AG08395 (cell line): ENCODE measurements at places on chromosomes 6 and 20.

GRCh38 chr20:49380337-49380780 is 102.1 kb downstream of the KCNB1 start:
- no peak for DNase-seq

- no peak for DNase-seq
Observed at GRCh38 chr6:40393641-40394040, 193.5 kb downstream of the LRFN2 start.

- peak; percentile 78 for DNase-seq
Observed at GRCh38 chr20:330233-331149, 5.1 kb downstream of the SOX12 start.

DNA sequence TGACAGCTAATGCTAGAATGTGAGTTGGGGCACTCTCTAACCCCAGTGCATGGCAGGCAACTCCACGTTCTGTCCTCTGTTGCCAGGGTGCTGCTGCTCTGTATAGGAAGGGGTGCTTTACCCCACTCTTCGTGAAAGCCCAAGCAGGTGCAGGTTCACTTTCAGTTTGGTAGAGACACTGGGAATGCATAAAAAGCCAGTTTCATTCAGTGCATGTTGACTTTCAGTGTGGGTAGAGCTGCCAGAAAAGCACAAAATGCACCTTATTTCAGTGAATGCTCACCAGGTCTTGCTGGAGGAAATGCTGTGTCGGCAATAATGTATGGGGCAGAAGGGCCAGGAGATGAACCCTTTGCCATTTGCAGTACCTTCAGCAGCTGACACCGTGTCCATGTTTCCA is 62.1 kb upstream of the ADGRB3 start:
- no peak for DNase-seq

DNA sequence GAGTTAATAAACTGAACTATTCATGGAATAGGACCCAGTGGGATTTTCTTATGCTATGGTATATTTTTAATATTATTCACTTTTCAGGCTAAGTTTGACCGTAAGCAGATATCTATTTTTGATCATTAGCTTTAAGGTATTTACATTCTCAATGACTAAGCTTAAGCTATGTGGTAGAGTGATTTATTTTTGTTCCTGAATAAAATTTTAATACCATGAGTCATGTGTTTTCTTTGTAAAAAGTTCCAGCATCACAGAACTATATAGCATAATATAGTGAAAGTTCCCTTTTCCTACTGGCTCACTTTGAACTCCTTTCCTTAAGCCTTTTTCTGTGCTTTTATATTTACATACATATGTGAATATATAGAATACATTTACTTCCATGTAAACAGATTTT is 75.8 kb downstream of the BCKDHB start:
- peak; percentile 13 for DNase-seq

DNA sequence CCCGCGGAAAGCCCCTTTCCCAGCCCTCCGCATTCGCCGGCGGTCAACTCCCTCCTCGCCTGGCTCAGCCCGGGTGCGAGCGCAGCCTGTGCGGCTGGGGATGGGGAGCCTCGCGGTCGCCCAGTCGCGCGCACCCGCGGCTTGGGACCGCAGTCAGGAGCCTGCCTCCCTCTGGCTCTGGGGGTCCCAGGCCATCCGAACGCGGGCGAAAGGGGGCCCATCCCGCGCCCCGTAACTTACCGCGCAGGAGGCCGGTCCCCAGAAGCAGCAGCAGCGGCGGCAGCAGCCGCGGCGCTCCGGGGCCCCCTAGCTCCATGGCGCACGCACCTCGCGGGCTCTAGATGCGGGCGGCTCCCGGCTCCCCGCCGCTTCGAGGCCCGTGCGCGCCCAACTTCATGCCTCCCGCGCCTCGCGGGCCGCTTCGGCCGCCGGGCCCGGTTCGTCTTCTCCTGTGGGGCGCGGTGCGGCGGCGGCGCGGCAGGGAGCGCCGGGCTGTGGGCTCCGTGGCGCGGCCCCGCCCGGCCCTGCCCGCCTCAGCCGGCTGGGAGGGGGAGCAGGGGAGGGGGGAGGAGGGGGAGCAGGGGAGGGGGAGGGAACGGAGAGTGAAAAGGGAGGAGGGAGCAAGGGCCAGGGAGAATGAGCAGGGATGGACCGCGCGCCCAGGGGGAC is at the start of gene CHRNA4:
Gene CHRNA4 (minus strand): TSS at position 500 of the 669 bp plus-strand sequence. CDS start 184 bp downstream, at position 316.
- no peak for DNase-seq

DNA sequence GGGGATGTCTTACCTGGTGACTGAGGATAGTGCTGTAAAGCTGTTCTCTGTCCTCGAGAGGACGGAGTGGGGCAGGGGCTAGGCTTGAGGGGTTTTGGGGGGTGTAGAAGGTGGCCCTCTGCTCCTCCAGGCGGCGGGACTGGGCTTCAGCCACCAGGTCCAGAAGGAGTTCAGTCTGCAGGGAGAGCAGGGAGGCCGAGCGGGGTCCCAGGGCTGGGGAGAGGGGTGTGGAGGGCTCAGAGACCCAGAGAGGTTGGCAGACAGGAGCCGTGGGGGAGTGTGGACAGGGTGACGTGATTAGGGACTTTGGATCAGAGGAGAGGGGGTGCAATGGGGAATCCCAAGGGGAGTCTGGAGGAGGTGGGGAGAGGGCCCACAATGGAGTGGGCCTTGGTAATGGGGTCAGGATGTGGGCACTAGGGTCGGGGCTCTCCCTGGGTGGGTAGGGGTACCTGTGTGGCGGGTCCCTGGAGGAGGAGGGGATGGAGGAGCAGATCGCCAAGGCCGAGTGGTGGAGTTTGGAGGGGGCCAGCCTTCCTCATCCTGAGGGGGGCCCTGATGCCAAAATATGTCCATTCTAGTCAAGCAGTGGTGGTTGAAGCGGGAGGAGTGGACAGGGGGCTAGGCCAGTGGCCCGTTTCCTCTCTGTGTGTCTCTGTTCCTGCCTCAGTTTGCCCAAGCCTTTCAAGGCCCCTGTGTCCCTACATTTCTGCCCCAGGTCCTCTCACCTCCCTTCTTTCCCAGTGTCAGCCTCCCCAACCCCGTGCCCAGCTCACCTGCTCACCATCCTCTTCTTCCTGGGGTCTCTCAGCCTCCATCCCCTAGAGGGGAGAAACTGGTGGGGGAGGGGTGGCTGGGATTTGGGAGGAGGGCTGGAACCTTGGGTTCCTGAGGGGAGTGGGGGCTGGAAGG is 491 bp downstream of the GPSM3 start:
- no peak for DNase-seq

DNA sequence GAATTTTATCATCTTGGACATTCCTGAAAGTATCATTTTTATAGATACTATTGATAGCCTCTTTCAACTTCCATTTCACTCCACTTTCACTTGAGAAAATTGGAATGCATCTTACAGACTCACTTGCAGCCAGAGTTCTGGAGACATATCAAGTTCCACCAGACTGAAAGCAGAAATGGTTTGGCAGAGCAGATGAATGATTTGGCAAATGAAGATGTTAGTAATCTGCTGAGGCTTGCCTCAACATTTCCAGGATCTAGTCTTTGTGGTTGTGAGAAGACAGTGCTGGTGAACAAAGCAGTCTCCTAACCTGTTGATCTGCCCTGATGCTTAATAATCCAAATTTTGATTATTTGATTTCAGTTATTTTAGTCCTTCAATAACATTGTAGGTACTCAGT is 202.6 kb downstream of the TRDN start:
- no peak for DNase-seq

- no peak for DNase-seq
Observed at GRCh38 chr6:139448051-139448649, 73.7 kb upstream of the CITED2 start.

DNA sequence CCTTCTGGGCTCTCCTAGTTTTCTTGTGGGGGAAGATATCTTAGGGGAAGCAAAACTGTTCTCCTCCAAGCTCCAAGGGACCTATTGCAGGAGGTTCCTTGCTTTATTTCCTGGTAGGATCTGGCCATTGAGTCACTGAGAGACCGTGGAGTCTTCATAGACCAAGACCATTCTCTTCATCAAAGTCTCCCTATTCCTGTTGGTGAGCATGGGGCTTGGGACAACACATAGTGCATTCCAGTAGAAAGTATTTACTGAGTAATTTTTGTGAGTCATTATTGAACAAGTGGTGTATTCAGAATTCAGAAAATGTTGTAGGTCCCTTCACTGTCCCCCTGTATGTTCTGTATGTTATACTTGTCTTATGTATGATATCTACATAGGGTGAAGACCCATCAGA is 133.6 kb downstream of the CDH26 start:
- peak; percentile 25 for DNase-seq

DNA sequence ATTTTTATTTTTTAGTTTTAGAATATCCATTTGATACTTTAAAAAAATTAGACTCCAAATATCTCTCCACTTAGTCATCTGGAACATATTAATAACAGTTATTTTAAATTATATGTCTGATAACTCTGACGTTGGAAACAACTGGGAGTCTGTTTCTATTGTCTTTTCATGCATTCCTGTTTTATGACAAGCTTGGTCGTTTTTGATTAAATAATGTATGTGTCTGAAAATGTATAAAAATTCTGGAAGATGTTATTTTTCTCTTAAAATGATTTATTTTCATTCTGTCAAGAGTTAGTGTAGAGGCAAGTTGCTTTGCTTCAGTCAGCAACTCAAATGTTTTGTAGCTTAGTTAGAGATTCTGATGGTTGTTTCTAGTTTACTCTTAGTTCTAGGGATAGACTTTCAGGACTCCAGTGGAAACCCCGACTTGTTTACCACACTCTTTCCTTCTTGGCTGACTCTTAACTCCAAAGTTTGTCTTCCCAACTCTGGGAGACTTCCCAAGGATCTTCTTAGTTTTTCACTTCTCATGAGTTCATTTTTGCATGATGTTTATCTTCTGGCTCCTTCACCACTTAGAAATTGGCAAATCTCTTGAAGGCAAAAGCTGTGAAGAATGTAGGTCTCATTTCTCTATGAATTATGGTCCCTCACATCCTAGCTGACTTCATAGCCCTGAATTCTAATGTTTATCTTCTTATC is 190.9 kb downstream of the LAMA2 start:
- peak; percentile 9 for DNase-seq

- DNase-seq, result no peak
Observed at GRCh38 chr20:12949429-12949980, 59.3 kb upstream of the SPTLC3 start.

GRCh38 chr20:59153355-59153681 is 10.3 kb upstream of the ZNF831 start:
- no peak for DNase-seq

DNA sequence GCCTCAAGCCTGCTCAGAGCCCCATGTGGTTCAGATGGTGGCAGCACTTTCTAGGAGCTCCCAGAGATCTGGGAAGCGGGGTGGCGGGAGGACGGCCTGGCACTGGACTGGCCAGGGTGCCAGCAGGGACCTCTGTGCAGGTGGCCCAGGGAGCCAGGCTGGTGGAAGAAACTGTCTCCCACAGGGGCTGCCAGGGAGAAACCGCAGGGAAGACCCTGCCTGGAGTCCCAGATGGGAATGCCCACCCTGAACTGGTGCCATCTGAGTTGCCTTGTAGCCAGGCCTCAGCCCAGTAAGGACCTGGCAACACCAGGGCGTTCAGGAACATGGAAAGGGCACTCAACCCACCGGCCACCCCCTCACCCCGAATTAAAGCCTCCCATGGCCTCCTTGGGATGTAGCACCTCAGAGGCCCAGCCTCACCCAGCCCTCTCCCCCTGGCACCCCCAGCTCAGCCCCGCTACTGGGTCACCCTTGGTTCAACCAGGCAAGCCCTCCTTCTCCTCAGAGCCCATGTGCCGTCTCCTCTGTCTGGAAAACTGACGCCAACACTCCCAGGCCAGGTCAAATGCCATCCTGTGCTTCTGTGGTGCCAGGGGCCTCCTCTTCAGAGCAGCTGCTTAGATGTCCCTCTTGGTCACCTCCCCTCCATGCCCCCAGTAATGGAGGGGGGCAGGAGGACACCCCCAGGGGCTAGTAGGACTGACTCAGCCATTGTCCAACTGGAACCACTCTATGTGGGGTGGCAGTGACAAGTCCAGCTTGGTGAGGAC is 5.9 kb upstream of the C20orf144 start:
- DNase-seq, result no peak

GRCh38 chr6:41790045-41790444 is 2.6 kb downstream of the TOMM6 start:
- no peak for DNase-seq

DNA sequence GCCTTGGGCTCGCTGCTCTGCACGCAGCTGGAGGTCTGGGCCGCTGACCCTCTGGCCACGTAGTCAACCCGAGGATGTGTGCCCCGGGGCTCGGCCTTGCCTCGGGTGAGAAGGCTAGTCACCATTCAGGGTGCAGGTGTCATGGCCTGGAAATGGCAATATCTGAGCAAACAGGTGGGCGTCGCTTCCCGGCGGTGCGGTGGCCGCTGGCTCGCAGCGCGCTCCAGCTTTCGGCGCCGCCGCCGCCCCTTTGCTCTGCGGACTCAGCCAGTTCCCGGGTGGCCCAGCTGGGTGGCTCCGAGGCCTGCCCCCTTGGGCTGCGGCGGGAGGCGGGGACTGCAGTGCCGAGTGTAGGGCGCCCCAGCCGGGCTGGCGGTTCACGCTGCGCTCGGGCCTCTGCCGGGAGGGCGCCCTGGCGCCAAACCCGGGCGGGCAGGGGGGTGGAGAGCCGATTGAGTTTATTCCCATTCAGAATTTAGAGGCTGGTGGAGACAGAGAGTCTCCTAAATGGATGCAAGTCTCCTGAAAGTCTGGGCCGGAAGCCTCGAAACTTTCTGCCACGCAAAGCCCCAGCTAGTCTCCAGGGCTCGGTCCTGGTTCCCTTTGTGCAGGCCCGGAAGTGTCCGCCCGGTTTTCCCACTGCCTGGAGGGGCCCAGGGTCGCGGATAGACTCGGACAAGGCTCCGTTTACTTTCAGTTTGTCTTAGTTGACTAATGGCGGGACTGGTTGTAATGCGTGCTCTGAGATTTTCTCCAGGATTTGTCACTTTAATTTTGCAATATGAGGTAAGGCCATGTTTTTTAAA is 11.3 kb upstream of the TFAP2A start:
- DNase-seq, result peak; percentile 58

GRCh38 chr20:9294041-9294440 is 220.3 kb upstream of the LAMP5 start:
- peak; percentile 46 for DNase-seq

GRCh38 chr6:90315354-90315950 is 18.8 kb upstream of the BACH2 start:
- no peak for DNase-seq

GRCh38 chr6:155155787-155156447 is 107.9 kb upstream of the CLDN20 start:
- DNase-seq, result no peak

- DNase-seq, result peak; percentile 72
Observed at GRCh38 chr6:111210194-111210728, 123.0 kb downstream of the SLC16A10 start.

GRCh38 chr6:155154158-155154830 is 109.5 kb upstream of the CLDN20 start:
- DNase-seq, result peak; percentile 78

DNA sequence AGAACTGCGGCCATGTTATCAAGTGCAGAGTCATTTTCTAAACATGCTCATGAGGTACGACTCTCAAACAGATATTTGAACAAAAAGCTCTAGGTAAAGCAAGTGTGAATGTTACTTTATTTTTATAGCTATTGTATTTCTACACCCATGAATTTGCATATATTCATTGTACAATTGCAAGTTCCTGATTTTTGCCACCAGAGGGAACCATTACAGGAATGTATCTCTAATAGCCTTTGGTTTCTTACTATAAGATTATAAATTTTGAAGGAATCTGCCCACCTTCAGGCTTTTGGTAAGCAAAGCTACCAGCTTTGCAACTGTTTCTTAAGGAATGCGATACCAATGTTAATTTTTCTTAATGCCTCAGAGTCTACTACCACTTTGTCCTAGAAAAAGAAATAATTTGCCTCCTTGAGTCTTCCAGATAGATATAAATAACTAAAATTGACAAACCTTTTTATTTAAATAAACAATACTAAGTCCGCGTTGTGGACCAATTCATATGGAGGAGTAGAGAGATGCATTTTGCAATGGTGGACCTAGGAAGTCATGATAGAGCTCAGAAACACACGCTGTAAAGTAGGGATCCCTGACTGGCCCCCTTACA is 125.4 kb upstream of the SAMD5 start:
- DNase-seq, result peak; percentile 61

GRCh38 chr20:9981829-9982228 is 53.0 kb upstream of the ANKEF1 start:
- DNase-seq, result no peak
